Adrenal gland (tissue), 19 donors: ENCODE measurements at places on chromosomes 4 and X.

GRCh38 chr4:138487670-138488069, 245.5 kb upstream of the SLC7A11 start:
- no peak for DNase-seq

DNA sequence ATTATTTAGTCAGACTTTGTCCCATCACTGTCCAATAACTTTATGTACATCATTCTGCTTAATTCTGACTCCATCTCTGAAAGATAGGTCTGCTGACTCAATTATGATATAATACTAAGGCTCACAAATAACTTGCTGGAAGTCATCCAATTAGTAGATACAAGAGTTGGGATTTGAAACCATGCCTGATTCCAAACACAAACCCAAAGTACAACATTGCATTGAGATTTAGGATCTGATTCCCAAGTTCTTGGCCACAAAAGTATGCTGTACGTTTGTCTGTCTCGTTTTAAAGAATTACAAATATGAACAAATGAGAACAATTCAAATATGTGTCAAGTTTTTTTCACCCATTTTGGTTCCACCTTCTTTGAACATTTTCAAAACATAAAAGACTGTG, 108.8 kb downstream of the AMELX start:
- no peak for DNase-seq

GRCh38 chr4:829291-829690, 3.4 kb upstream of the CPLX1 start:
- no peak for DNase-seq

- no peak for DNase-seq
Observed at GRCh38 chr4:38313175-38313574, 350.8 kb upstream of the KLF3 start.

GRCh38 chrX:119121341-119121740, 6.3 kb downstream of the KIAA1210 start:
- DNase-seq = no peak

- no peak for DNase-seq
Observed at GRCh38 chr4:55549888-55550287, 3.2 kb upstream of the CLOCK start.

DNA sequence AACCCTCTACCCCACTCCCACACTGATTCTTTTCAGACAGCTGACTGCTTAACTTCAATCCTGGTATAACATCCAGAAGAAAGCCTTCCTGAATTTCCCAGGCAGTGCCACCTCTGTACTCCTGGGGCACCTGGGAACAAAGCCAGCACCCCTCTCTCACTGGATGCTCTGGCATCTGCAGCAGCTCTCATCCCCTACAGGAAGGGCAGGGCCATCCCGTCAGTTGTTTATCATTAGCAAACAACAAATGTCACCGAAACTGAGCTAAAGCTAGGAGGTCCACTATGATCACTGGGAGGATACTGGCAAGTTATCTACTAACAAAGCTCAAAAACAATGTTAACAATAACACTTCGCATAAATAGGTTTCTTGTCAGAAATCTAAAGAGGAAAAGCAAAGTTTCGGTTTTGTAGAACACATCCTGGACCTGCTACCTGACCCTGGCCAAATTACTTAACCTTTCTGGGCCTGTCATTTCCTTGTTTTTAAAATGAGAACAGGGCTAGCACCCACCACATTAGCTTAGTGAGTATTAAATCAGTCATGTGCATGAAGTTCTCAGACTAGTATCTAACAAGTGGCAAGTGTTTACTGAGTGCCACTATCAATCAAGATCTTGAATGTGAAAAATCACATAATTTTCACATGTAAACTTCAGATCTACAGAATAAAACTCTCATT, 86.6 kb downstream of the NR3C2 start:
- no peak for DNase-seq
